ENCODE measurements at places on chromosomes 7 and 10.

DNA sequence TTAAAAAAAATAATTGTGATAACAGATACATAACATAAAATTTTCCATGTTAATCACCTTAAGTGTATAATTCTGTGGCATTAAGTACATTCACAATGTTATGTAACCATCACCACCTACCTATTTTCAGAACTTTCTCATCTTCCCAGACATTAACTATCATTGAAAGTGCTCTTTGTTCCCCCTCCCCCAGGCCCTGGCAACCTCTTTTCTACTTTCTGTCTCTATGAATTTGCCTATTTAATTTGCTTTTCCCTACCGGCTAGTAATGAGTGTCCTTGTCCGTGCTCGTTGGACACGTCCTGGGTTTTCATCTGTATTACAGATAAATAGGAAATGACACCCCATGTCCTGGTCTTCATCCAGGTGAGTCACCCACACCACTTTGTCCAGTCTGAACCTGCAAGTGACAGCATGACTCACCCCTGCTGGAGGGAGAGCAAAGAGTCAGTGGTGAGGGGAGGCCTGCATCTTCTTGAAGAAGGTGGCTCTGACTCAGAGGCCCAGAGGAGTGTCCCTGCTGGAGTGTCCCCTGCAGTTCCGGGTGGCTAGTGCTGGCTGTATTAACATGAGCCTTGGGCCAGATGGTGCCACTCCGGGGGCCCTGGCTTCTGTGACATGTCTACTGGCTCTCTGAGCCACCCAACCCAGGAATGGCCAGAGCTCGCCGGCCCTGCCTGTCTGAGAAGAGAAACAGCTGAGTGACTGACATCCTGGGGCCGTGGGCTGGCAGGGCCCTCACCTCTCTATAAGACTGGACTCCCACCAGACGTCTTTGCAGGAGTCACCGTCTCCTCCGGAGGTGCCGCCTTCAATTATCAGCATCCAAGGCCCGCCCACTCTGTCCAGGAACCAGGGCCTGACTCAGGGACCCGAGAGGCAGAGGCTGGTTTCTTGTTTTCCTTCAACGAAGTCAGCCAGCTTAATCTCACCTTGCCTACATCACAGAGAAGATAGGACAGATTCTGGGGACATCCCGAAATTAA is 503.2 kb upstream of the MKI67 start:
- no peak for DNase-seq

GRCh38 chr10:69265521-69265920 is 12.8 kb upstream of the HK1 start:
- DNase-seq: no peak

GRCh38 chr7:147509541-147510200 is 1080.9 kb upstream of the C7orf33 start:
- DNase-seq: no peak

GRCh38 chr7:33874943-33875342 is 30.4 kb upstream of the BMPER start:
- DNase-seq: no peak

- DNase-seq: no peak
Observed at GRCh38 chr7:45898222-45898621, 9.9 kb downstream of the IGFBP1 start.

GRCh38 chr10:24952143-24952706 is at the start of gene PRTFDC1:
Gene PRTFDC1, minus strand, starts transcription at chr10:24952606. Its CDS starts 31 bp downstream, at chr10:24952575.
- DNase-seq: peak; percentile 61

GRCh38 chr10:130509881-130510689 is 373.9 kb downstream of the GLRX3 start:
- no peak for DNase-seq

DNA sequence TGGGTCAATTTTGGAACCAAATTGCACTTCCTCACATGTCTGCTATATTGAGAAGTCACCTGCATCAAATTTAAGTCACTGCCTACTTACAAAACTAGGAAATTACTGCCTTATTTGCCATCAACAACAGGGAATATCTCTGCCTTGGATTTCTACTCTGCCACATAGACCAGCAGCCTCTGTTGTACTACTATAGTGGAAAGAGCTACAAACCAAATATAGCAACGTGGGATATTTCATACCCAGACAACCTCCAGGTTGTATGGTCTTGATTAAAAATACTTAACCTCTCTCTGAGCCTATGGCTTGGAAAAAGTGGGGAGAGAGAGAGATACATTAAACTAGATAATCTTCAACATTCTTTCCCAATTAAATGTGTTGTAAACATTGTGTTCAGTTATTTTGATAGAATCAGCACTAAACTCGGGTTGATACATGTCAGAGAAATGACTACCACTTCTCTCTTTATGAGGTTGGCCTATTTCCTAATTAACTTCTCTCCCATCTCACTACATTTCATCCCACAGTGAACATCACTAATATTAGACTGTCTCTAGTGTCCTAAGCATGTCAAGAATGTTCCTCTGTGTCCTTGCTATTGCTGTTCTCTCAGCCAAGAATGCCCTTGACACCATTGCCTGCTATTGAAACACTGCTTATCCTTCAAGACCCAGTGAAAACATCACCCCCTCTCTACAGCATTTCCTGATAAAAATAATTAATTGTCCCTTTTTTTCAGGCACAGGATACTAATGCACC is 421.2 kb downstream of the IPMK start:
- no peak for DNase-seq

- no peak for DNase-seq
Observed at GRCh38 chr7:31171984-31172383, 119.9 kb downstream of the ADCYAP1R1 start.

DNA sequence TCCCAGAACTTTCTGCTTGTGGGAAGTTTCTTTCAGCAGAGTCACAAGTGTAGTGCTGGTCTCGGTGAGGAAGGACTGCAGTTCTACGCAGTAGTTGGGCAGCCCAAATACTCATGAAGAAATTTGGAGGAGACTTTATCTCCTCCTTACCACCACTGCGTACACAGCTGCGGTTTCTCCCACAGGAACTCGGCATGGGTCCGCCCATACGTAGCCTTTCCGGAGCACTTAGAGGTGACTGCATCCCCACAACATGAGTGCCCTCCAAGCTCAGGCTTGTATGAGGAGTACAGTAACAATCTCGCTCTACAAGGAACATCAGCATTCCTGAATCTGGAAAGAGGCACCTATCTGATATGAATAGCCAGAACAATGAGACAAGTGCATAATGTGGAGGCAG is 549.2 kb upstream of the SEMA3D start:
- DNase-seq: no peak

GRCh38 chr10:114631666-114632417 is 26.2 kb downstream of the ABLIM1 start:
- no peak for DNase-seq

DNA sequence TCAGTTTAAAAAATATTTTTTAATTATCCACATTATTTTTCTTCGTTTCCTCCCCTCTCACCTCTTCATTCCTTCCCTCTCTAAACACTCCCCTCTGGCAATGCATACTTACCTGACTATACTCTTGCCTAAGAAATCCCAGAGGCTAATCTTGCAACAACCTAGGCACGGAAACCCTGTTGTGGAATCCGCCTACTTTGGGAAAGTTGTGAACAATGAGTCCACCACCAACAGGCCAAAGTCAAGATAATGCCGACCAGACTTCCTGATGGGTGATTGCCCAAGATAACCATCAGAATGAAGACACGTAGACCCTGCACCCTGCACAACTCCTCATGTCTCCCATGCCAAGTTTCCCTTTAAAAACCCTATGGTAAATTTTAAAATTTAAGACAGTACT is 521.5 kb downstream of the KIF20B start:
- no peak for DNase-seq

DNA sequence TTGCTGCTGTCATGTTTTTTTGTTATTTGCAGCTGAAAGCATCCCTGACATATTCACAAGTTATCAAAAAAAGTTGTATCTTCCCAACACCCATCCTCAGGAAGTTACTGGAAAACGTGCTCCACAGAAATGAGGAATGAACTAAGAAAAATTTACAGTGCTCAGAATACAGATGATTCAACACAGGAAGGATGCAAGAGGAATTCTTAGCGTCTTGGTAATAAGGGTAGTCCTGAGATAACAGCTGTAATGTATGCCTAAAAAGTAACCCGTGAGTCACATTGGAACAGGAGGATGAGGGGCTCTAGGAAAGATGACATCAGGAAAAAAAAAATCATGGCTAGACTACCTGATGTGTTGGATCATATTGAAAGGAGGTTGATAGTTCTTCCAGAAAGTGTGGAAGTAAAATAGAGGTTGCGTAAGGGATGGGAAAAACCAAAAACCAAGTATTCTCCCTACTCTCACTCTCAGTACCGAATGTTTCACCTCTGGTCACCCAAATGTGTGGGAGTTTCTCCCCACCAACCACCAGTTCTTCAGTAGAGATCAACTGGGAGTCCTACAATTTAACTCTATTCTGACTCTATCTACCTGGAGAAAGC is 3.9 kb downstream of the ADAM12 start:
- DNase-seq: peak; percentile 51

GRCh38 chr7:2511769-2512168 is 7.8 kb upstream of the LFNG start:
- no peak for DNase-seq

GRCh38 chr10:88091490-88092061 is 228.2 kb downstream of the PTEN start:
- DNase-seq: no peak

- DNase-seq: no peak
Observed at GRCh38 chr10:129056734-129057689, 410.0 kb upstream of the MGMT start.

- no peak for DNase-seq
Observed at GRCh38 chr7:41538810-41539724, 163.8 kb downstream of the INHBA start.

- DNase-seq: no peak
Observed at GRCh38 chr10:129766611-129767550, 197.2 kb downstream of the EBF3 start.

GRCh38 chr10:84375011-84375410 is 46.6 kb downstream of the CCSER2 start:
- no peak for DNase-seq

DNA sequence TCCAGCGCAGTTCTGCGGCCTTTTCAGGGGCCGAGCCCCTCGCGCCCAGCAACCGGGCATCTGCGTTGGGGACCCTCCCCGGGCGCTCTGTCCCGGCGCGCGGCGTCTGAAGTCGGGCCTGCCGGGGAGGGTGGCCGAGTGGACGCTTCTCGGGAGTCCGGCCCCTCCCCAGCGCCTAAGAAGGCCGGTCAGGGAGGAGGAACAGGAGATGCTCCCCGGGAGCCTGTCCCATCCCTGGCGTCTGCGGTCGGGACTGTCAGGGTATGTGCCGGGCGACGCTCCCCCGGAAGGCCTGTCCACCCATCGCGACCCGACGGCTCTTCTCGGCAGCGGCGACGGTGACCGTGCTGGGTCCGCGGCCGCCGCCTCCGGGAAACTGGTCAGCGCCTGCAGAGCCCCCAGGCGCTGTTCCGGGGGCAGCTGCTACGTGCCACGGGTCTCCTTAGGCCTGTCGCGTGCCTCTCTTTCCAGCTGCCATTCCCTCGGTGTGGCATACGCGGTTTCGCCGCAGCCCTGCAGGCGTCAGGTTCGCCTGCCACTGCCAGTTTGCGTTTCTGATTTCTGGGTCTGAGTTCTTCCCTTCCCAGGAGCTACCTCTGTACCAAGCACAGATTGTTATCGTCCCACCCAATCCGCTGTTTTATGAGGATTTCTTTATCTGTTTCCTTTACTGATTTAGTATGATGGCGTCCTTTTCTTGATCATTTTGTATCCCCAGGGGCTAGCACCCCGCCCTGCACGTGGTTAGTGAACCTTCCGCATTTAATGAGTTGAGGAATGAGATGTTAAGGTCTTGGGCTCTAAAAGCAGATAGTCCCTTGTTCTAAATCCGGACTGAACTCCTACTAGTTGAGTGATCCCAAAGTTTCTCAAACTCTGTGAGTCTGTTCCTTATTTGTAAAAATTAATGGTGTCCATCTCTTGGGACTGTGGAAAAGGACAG is 782 bp downstream of the IFIT5 start:
- peak; percentile 46 for DNase-seq

DNA sequence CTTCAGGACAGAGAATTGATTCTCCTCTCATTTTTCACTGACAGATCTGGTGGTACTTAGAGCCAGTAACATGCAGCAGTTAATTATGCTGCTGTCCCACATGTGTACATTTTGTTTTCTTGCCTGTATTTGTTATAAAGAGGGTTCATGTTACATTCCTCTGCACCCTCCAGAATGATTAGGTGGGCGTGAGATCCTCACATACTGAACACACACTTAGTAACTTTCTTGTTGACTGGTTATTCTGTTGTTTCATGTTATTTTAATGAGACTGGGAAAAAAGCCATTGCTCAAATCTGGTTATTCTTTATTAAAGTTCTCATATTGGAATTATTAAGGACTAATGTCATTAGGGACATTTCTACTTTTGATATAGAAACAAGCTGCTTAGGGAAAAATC is 409.1 kb downstream of the SDK1 start:
- no peak for DNase-seq

DNA sequence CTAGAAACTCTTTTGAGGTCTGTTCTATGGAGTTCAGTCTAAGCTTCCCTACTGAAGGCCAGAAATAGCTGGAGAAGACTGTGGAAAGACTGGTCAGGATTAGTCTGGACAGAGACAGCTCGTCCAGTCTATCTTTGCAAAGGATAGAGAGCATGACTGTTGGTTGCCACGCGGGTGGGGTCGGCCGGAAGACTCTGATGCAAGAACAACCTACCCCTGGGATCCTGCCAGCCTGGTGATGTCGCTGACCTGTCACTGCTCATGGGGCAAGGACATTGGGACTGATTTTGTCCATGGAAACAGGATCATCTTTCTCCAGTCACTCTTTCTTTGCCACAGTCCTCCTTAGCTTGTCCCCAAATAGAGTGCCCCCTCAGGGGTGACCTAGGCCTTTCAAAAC is 337.6 kb upstream of the NPSR1 start:
- no peak for DNase-seq

DNA sequence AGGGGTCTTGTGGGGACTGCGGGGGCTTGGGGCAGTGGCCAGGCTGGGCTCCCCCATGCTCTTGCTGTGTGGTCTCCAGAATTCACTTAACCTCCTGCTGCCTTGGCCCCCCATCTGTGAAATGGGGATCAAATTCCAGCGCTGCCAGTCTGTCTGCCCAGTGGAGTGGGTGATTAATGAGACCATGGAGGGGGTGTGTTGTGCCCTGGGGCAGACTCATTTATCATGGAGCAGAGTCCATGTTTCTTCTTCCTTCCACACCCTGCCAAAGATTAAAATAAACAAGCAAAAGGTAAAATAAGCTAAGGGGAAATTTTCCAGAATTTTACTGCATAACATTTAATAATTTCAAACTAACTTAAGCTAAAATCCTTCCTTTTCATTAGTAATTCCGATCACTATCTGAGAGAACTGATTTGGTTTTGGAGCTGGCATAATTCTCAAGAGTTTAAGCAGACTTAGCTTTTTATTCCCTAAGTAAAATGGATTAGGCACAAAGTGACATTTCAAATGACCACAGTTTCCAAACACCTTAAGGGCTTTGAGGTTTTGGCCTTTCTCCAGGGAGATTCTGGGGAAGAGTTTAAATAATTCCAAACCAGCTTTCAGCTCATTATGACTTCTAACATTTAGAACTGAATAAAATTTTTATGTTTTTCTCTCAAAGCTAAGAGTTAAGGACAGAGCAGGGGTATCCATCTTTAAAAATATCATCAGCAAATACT is 211.9 kb downstream of the CXCL12 start:
- no peak for DNase-seq

- DNase-seq: no peak
Observed at GRCh38 chr7:115178835-115179234, 256.9 kb downstream of the MDFIC start.

- DNase-seq: no peak
Observed at GRCh38 chr10:98748298-98748697, 301.6 kb upstream of the HPS1 start.

GRCh38 chr10:35446439-35446838 is 110.1 kb downstream of the CCNY start:
- no peak for DNase-seq

GRCh38 chr7:92221766-92222165 is 23.9 kb downstream of the KRIT1 start:
- DNase-seq: no peak

GRCh38 chr7:36367561-36368077 is 22.0 kb upstream of the ANLN start:
- DNase-seq: no peak
